GM12892 (cell line): ENCODE measurements at places on chromosomes 5 and 9.

- DNase-seq, result no peak
Observed at GRCh38 chr9:81417941-81418340, 271.4 kb downstream of the TLE1 start.

- DNase-seq, result no peak
Observed at GRCh38 chr9:129773262-129774048, 20.6 kb upstream of the PTGES start.

- DNase-seq, result no peak
Observed at GRCh38 chr5:21199087-21199486, 1211.1 kb upstream of the CDH18 start.

DNA sequence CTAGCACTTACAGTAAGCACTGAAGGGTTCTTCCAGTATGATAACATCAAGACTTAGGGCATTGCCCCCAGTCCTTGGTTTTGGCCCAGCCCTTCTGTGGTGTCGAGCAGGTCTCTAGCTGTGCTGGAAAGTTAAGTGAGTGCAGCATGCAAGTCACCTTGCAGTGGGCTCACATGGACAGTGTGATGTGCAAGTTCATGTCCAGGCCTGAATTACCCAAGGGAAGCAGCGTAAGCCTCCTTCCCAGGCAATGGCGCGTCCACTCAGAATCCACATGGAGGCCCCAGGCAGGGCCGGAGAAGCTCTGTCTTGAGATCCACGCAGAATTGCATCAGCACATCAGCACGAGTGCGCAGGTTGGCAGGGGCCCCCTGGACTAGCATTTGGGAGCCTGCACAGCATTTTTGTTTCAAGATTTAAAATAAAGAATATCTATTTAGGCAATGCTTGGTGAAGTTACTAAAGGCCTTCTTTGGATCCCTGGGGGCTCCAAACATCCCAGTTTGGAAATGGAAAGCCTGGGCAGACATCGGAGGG lies 108.4 kb upstream of the ALDH1B1 start:
- DNase-seq, result no peak

DNA sequence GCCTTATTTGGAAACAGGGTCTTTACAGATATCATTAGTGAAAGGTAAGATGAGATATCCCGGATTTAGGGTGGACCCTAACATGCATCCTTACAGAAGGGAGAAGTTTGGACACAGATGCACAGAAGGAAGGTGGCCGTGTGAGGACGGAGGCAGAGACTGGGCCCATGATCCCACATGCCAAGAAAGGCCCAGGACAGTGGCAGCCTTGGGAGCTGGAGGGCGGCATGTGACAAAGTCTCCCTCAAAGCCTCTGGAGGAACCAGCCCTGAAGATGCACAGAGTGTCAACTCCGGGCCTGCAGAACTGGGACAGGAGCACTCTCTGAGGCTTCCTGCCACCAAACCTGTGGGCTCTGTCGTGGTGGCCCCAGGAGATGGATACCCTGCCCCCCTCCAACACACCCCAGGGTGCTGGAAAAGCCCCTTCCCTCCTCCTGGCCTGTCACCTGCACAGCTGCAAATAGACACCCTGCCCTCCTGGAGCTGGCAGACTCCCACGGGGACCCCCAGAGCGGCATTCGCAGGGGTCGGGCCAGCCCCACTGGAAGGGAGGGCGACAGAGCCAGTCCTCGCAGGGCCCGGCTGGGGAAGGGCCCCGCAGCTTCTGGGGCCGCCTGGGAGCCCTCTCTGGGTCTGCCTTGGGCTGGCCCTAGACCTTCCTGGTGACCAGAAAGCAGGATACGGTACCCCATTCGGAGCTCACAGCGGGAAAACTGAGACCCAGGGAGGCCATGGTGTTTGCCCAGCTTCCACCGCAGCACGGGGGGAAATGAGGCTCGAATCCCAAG lies 7.9 kb downstream of the NACC2 start:
- no peak for DNase-seq

DNA sequence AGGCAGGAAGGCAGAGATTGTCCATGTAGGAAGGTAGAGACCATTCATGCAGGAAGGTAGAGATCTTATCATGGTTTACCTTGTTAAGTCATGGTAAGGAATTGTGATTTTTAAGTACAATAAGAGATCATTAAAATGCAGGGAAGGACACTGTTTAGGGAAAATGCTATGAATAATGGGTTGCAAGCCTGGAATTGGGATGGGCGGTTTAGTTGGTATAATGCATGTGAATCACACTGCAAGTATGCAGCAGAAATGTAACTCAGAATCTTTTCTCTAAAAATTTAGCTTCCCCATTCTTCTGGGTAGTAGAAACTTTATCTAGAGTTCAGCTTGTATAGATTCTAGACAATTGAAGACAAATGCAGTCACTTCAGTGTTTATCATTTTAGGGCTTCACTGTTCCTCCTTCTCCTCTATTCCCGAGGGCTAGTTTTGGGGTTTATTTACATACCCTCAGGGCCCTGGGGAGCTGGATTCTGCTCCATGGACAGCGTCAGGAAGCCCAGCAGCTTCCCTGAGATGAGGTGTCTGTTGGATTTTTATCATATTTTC lies 212.0 kb downstream of the SREK1 start:
- no peak for DNase-seq

GRCh38 chr5:81316571-81316970 lies 15.2 kb downstream of the ZCCHC9 start:
- DNase-seq, result no peak

GRCh38 chr9:76677481-76678055 lies 86.7 kb upstream of the PCA3 start:
- DNase-seq, result no peak

GRCh38 chr9:100063185-100063584 lies 35.6 kb downstream of the ERP44 start:
- DNase-seq, result no peak

DNA sequence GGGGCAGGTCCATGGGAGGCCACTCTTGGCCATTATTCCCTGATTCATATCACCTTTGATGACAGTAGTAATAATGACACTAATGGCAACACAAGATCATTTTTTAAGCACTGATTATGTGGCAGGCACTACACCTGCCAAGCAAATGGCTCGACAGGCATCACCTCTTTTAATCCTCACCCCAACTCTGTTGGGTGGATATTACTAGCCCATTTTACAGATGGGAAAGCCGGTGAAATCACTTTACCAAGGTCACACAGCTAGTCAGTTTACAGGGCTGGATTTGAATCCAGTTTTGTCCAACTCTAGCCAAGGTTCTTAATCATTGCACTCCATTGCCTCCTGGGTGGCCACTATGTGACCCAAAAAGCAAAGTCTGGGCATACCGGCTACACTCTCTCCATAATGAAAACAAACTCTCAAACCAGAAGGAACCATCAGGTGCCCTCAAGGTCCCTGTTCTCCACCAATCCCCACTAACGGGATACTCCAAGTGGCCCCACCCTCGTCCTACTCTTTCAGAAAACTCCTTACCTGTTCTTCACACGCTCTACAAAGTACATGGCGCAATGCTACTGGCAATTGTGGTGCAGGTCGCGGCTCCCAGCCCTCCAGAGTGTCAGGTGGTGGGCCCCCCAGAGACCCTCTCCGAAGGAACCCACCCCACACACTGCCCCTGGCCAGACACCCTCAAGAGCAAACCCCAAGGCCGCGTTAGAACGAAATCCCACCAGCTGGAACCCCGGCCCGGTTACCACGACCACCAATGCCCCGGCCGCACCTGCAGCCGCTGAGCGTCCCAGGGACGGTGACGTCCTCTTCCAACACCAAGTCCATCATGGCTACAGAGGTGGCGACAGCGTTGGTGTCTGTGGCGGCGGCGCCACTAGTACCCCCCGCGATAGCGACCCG lies 572 bp downstream of the CDK5RAP2 start:
- DNase-seq, result no peak

GRCh38 chr5:178382754-178383164 lies 150.2 kb upstream of the PHYKPL start:
- no peak for DNase-seq

- DNase-seq, result no peak
Observed at GRCh38 chr5:67346611-67347010, 150.0 kb upstream of the CD180 start.

DNA sequence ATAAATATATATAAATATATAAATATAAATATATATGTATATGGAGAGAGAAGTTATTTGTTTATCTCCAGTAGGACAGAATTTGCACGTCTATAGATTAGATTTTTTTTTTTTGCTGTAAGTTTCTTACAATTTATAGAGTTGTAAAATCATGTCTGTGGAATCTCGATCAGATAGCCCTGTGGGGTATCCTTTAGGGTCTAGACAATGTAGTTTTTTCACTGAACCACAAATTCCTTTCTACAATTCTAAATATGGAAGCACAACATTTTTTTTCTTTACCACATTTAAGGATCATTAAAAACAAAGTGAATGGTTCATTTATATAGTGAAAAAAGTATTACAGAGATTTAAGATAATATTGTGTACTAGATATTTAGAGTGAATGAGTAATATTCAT lies 384.2 kb upstream of the ZNF608 start:
- no peak for DNase-seq

DNA sequence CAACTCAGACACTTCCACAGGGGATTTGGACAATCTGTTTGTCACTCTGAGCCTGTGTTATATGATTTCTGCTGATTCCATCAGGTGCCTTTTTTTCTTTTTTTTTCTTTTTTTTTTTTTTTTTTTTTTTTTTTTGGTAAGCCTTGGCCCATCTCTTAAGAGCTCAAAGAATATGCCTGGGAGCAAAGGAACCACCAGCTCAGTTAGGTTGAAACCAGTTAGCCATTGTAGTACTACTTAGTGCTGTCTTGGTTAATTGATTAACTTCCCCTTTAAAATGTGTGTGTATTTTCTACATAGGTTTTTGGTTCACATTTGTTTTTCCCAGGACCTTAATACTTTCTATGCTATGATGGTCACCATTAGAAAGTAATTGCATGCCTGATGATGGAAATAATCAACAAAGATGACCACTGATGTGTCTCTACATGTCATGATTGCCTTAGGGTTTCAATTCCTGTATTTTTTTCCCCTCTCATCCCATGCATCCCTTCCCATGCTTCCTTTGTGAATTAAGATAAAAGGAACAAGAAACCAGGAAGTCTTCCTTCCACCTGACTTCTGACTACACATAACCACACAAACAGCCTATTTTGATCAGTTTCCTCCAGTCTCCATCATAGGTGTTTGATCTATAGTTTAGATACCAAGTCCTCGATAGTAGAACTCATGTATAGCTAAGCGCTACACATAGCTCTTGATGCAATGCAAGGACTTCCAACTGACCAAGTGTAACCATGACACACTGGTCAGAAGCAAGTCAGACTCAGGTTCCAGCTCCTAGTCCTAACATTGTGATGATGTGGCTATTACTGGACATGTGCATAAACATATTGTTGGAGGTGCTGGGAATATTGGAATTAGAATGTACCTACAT lies 306.1 kb downstream of the EFNA5 start:
- DNase-seq, result no peak

- DNase-seq, result no peak
Observed at GRCh38 chr5:141618030-141618803, 583 bp downstream of the DIAPH1 start.

GRCh38 chr9:130321539-130321938 lies 56.0 kb downstream of the HMCN2 start:
- no peak for DNase-seq

DNA sequence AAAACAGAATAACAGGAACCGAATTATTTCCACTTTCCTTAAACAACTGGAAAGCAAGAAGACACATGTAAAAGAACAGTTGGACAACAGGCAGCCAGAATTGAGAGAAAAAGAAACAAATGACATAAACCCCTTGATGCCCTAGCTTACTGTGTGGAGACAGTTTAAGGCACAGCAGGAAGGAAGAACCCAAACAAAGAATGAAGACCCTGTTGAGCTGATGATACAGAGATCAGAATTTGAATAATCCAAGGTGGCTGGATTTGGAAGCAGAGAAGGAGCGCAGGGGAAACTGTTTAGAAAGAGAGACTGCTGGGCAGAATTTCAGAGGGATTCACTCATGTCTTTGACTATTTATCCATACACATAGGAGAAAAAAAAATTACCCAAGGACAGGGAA lies 316.3 kb upstream of the POU5F2 start:
- DNase-seq, result no peak

GRCh38 chr5:137206030-137206715 lies 293.0 kb downstream of the SPOCK1 start:
- no peak for DNase-seq

GRCh38 chr5:105506692-105507277 lies 1944.2 kb upstream of the NUDT12 start:
- DNase-seq, result no peak

- peak; percentile 23 for DNase-seq
Observed at GRCh38 chr5:171355302-171355724, 32.3 kb upstream of the NPM1 start.

DNA sequence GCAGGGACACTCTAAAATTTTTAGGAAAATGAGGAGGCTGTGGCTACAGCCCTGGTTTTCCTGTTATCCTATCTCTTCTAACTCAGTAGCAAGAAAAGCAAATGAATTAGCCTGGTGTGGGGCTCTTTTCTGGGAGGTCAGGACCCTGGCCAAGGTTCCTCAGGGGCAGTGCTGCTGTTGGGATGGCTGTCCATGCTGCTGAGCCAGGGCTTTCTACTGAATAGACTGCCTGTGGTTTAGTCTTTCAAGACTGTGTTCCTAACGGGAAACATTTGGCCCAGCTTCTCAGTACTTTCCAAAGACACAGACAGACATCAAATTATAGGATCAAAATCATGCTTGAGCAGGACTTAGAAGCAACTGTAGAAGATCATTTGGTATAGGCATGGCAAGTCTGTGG lies 18.1 kb downstream of the TNC start:
- DNase-seq, result no peak

DNA sequence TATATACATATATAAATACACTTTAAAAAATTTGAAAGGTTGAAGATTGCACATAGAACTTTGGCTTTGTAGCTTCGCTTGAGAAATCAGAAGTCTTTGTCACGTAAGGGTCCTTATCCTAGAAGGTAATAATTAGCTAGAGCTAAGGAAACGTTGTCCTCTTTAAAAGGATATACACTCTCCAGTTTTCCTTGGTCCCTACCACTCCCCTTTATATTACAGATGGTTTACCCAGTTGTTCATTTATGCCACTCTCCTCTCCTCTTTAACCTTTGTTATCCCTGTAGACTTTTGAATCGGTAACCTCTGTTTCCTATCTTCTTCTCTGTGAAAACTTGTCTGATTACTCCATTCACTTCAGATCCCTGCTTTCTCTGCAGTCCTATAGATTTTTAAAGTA lies 1101.0 kb upstream of the SEMA6A start:
- no peak for DNase-seq

- no peak for DNase-seq
Observed at GRCh38 chr5:36593867-36594266, 12.5 kb upstream of the SLC1A3 start.

GRCh38 chr5:168357876-168358275 lies 66.4 kb downstream of the WWC1 start:
- DNase-seq, result no peak

- DNase-seq, result no peak
Observed at GRCh38 chr9:107226421-107226820, 56.7 kb upstream of the RAD23B start.

- DNase-seq, result no peak
Observed at GRCh38 chr5:163631856-163632255, 126.4 kb downstream of the MAT2B start.

- no peak for DNase-seq
Observed at GRCh38 chr9:565528-565927, 276.0 kb upstream of the DMRT1 start.

GRCh38 chr5:10647640-10648039 lies 83.8 kb downstream of the ANKRD33B start:
- no peak for DNase-seq

GRCh38 chr5:78320401-78320800 lies 25.9 kb upstream of the AP3B1 start:
- DNase-seq, result no peak
